ENCODE measurements at places on chromosomes 12 and 14.
A peak's percentile ranks its signal among the peaks of the same experiment; 100 is the strongest.

DNA sequence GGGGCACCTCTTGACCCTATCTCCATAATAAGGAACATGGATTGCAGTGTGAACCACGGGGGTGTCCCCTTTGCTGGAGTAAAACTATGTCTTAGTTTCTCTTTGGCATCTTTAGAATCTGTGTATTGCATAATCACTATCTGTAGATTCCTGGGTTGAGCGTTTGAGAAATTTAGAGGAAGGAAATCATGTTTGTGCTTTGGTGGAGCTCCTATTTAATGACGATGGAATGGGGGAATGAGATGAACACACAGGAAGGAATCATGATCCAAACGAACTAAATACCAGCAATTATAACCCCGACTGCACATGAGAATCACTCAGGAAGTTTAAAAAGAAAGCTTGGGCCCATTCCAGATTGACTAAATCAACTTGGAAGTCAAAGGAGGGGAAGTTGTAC lies 1.3 kb upstream of the MYG1 start:
- DNase-seq = no peak

DNA sequence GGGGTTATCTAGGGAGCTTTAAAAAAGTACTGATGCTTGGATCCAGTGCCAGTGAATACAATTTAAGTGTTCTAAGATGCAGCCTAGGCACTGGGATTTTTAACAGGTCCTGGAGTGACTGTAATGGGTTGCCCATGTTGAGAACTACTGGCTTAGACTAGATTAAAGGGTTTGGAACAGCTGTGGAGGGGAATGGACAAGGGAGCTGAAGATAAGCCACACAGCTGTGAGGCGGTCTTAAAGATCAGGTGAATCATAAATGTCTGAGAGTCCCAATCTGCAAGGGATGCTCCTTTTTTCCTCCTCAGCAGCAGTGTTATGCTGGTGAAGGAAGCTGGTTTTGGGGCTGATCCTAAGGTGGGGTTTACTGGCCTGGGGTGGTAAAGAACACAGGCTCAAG lies 35.5 kb upstream of the FRMD6 start:
- DNase-seq = no peak

- DNase-seq = no peak
Observed at GRCh38 chr14:82122655-82123054, 589.0 kb upstream of the SEL1L start.

DNA sequence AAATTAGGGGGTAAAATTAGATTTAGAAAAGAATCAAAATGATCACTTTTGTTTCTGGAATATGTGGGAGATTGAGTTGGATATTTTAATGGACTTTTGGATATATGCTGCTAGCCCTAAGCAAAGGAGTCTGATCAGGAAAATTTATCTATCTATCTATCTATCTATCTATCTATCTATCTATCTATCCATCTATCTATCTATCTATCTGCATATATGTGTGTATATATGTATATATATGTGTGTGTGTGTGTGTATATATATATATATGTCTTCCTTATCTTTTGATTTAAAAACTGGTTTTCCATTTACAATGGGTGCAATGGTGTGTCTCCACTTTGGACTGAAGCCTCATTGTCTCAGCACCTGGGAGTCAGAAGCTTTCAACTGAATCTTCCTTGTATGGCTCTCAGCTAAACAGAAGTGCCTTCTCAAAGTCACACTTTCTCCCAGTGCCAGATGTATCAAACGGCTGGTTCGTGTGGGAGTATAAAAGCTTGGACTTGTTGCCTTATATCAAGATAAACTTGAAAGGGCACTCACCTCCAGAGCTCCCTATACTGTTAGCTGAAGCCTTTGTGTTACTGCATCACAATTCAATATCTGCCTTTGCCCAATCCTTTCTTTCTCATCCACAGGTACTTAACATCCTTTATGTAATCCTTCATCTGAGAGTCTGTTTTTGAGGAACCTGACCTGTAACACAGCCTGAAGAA lies 31.6 kb upstream of the CD69 start:
- DNase-seq = no peak

GRCh38 chr12:26469421-26470180 lies 274.2 kb downstream of the SSPN start:
- no peak for DNase-seq

DNA sequence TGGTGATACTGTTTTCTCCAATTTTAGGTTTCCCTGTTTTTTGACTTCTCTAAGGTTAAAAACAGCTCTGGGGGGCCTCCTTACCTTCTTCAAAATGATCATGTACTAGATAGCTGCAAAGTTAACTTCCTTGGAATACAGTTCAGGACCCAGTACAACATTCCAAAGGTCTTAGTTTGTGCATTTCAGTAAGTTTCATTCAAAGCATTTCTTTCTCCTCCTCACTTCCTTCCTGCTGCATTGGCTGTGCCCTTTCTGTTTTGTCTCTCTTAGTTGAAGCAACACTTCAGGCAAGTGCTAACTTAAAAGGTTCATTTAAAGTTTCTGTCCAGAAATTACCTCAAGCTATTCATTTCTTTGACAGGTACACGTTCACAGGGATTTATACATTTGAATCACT lies 95.7 kb downstream of the SCN8A start:
- no peak for DNase-seq

- no peak for DNase-seq
Observed at GRCh38 chr12:85659754-85660530, 176.3 kb downstream of the RASSF9 start.

DNA sequence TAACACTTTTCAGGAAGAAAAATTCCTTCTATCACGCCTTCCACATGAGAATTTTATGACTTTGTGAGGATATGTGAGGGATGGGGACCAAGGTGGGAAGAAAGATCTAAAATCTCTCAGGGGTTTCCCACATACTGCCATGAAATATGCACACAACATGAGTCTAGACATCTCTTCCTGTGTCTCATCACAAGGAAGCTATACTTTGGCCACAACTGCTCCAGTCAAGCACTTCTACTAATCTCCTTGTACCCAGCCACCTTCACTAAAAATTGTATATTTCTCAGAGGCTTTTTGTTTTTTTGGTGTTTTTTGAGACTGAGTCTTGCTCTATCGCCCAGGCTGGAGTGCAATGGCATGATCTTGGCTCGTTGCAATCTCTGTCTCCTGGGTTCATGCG lies 3.2 kb downstream of the OSBPL8 start:
- no peak for DNase-seq

GRCh38 chr14:76833011-76833410 lies 6.8 kb downstream of the LRRC74A start:
- no peak for DNase-seq

- no peak for DNase-seq
Observed at GRCh38 chr14:22797017-22797917, 18.0 kb downstream of the SLC7A7 start.

DNA sequence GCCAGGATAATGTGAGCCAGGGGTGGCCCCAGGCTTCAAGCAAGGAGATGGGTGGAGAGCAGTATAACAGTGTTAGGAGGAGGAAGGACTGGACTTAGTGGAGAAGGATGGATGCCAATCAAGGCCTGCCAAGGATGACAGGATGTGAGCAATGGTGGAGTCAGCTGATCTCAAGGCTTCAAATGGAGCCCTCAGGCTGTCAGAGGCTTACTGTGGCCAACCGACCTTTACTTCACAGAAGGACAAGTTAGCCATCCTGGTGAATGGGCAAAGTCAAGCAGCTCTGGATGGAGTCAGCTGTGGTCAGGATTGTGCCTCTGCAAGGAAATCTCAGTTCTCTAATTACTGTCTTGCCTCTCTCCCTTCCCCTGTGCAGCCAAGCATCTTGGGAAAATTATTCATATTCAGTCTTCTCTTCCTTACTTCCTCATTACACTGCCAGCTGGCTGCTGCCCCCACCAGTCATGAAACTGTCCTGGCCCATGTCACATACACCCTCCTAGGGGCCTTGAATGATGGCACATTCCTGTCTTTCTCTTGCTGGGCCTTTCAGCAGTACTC lies 7.6 kb upstream of the STAT6 start:
- DNase-seq = no peak

DNA sequence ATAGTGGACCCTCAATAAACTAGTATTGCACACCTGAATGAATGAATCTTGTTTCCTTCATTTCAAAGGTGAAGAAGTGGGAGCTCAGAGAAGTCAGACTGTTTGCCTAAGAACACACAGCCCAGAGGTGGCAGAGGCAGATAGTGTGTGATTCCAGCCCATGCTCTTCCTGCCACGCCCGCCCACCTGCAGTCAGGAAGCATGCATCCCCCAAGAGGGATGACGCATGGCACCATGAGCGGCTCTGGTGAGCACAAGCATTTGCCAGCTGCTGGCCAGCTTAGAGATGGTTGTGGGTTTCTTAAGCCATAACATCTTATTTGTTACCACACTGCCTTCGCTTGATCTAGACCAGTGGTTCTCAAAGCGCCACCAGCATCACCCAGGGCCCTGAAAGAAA lies 133.8 kb downstream of the RIMBP2 start:
- no peak for DNase-seq

GRCh38 chr12:85821759-85822158 lies 14.4 kb downstream of the RASSF9 start:
- DNase-seq = no peak

- no peak for DNase-seq
Observed at GRCh38 chr14:23521785-23522640, 29.6 kb downstream of the ZFHX2 start.

DNA sequence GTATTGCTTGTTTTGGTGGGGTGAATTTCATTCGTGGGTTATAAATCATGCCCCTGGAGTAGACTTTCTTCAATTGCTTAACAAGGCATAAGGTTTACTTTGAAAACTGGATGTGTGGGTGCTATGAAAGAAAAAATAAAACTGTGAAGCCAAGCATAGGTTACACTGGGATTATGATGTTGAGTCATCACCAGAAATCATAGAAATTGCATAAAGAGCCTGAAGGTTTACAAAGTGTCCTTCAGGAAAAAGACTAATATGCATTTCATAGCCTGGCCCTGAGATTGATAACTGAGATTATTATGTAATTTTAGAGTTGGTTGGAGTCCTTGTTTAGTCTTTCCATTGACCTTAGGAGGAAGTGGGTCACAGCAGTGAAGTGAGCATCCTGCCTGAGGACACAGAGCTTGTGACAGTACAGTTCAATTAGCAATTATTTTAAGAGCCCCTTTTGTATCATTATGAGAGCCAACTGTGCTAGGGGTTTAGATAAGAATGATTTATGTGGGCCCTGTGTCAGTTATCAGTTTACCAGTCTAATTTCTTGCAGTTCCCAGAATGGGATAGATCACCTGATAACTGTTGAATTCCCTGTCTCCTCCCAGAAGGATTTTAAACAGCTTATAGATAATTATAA lies 13.6 kb downstream of the LRRK2 start:
- DNase-seq = no peak

- no peak for DNase-seq
Observed at GRCh38 chr12:43795716-43796280, 10.3 kb downstream of the TWF1 start.

GRCh38 chr12:127980585-127980984 lies 286.4 kb upstream of the TMEM132C start:
- DNase-seq = no peak

DNA sequence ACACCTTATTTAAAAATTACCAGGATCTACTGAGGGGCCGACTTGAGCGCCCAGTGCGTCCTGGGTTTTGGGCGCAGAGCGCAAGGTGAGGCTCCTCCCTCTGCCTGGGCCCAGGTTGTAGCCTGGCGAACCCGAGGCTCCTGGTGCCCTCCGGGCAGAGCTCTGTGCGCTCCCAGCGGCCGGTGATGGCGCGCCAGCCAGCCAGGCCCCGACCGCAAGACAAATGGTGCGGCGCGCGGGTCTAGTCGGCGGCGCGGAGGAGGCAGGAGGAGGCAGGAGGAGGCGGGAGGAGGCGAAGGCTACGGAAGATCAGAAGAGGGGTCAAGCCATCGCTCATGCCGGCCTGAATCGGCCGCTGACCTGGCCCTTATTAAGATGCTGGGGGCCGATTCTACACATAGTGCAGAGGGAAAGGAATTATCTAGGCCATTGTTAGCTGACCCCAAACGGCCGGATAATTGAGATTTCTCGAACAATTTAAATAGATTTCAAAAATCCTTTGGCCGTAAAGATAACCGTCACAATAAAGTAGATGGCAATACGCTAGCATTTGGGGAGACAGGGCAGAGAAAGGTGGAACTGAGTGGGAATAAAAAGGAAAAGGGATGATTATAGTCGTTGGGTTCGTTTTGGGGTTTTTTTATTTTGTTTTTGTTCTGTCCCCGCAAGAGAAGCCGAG lies 2.8 kb downstream of the TBX5 start:
- no peak for DNase-seq

- no peak for DNase-seq
Observed at GRCh38 chr12:6821591-6822425, at the start of gene GPR162. Gene GPR162, plus strand, starts transcription at chr12:6821821. Its CDS starts 2,078 bp downstream, at chr12:6823899.

GRCh38 chr14:101960225-101960624 lies 4.1 kb upstream of the DYNC1H1 start:
- no peak for DNase-seq

DNA sequence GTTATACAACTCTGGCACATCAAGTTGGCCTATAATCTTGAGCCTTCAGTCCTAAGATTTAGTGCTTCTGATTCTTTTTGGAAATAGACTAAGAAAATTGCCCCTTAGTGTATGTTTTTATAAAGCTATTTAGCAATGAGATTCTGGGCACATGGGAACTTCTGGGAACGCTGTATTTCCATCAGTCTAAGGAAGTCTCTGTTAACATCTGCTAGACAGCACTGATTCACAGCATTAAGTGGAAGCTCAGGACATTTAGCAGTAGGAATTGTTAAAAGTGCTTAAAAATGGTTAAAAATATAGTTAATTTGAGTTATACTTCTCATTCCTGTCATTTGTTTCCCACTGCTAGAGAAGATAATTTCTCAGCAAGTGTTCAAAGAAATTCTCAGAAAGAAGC lies 579.1 kb downstream of the SLC16A7 start:
- DNase-seq = no peak

GRCh38 chr14:65487783-65488494 lies 75.4 kb downstream of the FUT8 start:
- no peak for DNase-seq

DNA sequence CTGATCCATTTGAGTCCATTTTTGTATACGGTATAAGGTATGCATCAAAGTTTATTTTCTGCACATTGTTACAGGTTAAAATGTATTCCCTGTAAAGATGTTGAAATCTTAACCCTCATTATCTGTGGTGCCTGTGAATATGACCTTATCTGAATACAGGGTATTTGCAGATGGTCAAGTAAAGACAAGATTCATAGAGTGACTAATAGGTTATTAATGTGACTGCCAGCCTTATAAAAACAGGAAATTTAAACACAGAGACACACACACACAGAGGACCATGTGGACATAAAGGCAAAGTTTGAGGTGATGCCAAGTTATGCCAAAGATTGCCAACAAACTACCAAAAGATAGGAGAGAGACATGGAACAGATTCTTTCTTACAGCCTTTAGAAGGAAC lies 347.2 kb upstream of the DCN start:
- DNase-seq = no peak

GRCh38 chr14:21802441-21802840 lies 128.8 kb upstream of the OR4E1 start:
- no peak for DNase-seq

DNA sequence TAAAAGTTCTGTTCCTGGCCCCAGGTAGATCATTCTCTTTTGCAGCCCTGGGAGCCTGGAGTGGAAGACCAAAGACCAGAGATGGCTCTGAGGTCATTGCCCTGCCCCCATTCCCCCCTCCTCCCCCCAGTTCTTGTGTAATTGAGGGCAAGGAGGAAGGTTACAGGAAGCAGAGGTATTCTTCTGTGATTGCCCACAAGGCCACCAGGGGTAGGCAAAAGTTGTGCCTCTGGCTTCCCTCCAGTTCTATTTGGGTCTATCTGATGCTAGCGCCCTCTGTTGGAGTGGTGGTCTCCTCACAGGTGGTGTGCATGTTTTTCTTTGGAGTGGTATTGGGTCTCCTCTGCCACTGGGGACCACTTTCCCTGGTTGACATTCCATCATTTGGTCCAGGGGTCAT lies 41.2 kb upstream of the CRY1 start:
- DNase-seq = peak; percentile 21

- no peak for DNase-seq
Observed at GRCh38 chr14:104957146-104958113, 20.7 kb downstream of the AHNAK2 start.
